ENCODE measurements at places on chromosomes 6 and 20. TPM values are rescaled to one million over a fixed set of nuclear protein-coding genes. Genes with fewer than 3 reads are reported as not detected.

The IER3 gene
- total RNA-seq: 24.1 TPM

The BMP5 gene
- total RNA-seq: not detected

The BLOC1S5 gene
- 27.7 TPM for total RNA-seq

The COL12A1 gene
- 0.11 TPM for total RNA-seq

The SGK2 gene
- total RNA-seq: 0.20 TPM

The ENPP4 gene
- total RNA-seq: 0.07 TPM

The MUCL3 gene
- total RNA-seq: not detected
